HT-29 (cell line): ENCODE measurements at places on chromosomes 2 and 18.

GRCh38 chr18:5532066-5532465, 11.7 kb downstream of the EPB41L3 start:
- DNase-seq = no peak

- DNase-seq = no peak
Measured at GRCh38 chr2:122100346-122100745, 344.9 kb downstream of the TSN start.

DNA sequence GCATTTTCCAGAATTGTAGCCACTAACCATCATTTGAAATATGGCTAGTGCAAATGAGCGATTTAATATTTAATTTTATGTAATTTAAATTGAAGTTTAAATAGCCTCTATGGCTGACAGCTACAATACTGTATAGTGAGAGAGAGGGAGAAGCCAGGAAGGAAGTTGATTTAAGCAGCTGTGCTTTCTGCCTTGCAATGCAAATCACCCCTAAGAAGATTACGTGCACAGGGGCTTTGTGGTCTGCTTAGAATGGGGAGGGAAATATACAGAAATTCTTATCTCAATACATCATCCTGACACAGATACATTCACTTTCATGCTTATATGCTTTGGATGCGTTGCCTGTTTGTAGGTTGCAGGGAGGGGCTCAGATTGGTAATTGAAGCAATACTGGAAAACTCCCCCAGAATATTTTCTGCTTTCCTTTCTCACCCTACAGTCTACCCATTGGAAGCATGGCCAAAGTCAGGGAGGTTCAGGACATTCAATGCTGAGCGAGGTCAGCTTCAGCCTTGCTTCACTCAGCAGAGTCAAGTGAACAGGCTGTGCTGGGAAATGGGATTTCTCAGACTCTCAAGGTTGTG, 674.0 kb downstream of the CNTNAP5 start:
- no peak for DNase-seq

DNA sequence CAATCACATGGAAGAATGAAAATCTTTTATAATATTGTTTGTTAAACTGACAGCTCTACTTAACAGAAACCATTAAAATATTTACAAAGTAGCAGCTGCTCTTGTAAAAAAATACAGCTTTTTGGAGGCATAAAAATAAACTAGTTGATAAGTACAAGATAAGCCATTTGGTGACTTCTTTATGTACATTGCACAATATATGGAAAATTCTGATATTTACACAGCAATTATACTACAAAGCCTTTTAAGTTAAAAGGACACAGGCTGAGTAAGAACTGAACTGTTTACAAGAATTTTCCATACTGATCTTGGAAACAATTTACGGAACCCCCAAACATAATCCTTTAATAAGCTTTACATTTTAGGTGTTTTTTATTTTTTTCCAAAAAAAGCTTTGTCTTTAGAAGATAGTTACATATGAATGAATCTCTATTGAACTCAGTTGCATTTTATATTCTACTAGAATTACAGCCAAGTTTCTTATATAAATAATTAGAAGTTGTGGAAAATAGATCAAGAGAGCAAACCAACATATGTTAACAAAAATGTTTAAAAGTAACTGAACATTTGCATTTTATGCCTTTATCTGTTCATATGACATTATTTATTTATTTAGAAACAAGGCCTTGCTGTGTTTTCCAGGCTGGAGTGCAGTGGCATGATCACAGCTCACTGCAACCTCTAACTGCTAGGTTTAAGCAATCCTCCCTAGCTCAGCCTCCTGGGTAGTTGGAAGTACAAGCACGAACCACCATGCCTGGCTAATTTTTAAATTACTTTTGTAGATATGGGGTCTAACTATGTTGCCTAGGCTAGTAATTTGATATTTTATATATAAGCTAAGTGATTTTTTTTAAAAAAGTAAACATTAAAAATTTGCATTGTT, 142.5 kb downstream of the OTX1 start:
- DNase-seq = no peak

GRCh38 chr18:44392933-44393332, 287.8 kb upstream of the SETBP1 start:
- DNase-seq = no peak

DNA sequence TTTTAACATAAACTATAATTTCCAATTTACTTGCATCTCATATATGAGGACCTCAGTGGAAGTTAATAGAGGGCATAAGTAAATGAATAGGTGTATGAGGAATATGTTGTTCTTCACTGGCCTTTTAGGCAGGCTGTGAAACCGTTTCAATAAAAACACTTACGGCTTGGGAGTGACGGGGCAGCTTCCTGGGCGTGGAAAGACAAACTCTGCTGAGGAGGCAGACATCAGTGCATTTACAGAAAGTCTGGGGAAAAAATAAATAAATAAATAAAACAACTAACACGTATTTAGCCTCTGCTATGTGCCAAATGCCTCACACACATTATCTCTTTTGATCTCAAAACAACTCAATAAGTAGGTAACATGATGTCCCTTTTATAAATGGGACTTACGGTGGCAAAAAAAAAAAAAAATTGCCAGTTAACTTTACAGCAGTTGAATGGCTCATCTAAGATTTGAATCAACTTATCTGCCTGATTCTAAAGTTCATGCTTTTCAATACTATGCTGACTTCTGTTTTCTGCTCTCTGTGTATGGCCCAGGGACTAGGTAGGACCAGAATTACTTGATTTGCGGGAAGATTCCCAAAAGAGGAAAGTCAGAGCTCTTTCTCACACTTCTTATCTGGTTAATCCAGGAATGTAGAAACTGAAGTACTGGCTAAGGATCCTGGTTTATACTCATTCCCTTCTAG, 77.5 kb upstream of the LRATD1 start:
- DNase-seq = no peak

DNA sequence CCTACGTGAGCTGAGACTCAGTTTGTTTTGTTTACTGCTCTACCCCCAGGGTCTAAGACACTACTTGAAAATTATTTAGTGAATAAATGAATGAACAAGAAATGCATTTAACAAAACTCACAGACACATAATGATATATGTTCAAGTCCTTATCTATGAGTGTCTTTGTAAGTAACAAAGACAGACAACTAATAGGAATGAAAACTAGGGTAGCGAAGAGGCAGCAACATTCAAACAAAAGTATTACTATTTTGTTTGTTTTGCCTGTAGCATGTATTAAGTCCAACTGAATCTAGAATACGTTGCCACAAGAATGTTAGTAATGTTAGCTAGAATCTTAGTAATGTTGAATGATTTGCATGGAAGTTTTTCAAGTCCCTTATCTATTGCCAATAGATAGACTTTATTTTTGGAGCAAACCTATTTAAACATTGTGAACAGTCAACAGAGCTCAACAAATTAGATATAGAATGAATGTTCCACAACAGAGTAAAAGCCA, 144.8 kb upstream of the VWC2L start:
- no peak for DNase-seq

GRCh38 chr2:237156857-237157779, 71.4 kb downstream of the COPS8 start:
- no peak for DNase-seq

DNA sequence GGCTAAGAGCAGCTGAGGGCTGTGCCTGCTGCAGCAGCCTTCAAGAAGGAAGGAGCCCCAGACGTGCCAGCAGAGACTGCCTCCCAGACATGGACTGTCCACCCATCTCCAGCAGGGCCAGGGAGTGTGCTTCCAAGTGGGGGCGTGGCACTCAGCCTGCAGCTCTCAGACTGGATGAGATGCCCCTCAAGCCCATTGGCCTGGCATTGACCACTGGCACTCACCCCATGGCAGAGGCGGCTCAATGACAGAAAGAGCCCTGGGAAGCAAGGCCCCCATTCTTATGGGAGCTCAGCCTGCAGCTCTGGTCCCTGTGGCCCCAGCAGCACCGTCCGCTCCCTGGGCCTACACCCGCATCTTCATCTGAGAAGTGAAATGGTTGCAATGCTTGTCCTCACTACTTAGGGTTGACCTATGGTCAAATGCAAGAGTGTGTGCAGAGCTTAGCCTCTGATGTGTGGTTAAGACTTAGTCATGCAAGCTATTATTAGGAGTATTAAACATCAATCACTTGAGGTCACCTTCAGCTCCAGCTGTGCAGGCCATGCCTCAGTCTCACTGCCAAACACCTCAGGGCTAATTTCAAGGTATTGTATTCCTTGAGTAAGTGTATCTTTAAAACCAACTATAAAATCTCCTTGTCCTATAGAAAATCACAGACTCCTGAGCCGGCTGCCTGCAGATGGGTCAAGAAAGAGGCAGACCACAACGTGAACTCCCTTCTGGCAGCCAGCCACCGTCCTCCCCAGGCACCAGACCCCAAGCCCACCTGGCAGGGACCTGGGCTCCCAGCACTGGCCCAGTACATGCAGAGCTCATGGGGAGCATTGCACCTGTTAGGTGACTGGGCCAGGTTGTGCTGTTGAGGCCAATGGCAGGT, 194.8 kb downstream of the NDUFA10 start:
- no peak for DNase-seq

DNA sequence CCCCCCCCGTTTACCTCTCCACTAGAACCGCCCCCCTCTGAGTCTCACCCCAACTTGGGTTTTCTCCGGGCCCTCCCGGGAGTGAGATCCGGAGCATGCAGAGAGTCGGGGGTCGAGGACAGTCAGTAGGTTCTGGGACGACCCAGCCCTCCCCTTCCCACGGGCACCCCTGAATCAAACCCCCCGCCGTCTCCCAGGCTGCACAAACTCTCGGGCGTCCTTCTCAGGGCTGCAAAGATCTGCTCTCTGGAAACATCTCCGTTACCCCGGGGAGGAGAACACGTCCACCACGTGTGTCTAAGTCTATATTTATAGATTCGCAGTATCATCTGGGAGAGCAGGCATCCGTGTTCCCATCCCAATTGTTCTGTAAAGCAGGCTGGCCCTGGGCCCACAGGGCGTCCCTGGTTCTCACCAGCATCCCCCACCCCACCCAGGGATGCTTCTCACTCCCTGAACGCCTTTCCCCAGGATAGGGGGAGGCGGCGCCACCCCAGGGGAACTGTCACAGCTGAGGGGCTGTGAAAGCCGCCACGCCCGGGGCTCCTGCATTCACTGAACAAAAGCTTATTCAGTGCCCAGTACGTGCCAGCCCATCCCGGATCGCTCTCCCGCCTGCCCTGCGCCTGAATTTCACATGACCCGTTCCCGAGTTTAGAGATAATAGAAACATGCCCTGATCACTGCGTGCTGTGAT, 765 bp upstream of the DIPK1C start:
- no peak for DNase-seq

GRCh38 chr2:230582851-230583283, 129.8 kb upstream of the CAB39 start:
- no peak for DNase-seq

GRCh38 chr2:9443526-9443925, 20.1 kb downstream of the CPSF3 start:
- no peak for DNase-seq

DNA sequence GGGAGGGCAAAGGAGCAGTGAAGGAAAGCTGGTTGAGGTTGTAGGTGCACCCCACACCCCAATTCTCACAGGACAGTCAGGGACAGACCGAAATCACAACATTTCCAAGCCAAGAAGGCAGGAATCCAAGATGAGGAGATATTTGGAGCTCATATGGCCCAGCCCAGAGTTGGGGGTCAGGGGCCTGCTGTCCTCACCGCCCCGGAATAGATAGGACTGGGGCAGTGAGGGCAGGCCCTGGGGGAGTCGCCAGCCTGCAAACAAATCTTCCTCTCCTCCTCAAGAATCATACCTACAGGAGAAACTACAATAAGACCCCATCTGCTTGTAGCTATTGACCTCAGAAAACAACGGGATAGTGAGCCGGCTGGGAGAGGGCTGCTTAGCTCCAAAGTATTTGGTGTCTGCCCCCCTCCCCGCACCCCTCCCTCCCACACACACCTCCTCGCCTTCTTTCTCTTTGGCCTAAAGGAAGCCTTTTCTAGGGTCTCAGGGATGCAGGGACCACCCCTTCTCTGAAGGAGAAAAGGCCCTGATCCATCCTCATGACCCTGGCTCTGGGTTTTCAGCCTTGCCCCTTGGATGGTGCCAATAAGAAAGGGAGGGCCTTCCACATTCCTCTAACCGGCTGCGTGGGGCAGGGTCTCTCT, 3.8 kb downstream of the EN1 start:
- no peak for DNase-seq

DNA sequence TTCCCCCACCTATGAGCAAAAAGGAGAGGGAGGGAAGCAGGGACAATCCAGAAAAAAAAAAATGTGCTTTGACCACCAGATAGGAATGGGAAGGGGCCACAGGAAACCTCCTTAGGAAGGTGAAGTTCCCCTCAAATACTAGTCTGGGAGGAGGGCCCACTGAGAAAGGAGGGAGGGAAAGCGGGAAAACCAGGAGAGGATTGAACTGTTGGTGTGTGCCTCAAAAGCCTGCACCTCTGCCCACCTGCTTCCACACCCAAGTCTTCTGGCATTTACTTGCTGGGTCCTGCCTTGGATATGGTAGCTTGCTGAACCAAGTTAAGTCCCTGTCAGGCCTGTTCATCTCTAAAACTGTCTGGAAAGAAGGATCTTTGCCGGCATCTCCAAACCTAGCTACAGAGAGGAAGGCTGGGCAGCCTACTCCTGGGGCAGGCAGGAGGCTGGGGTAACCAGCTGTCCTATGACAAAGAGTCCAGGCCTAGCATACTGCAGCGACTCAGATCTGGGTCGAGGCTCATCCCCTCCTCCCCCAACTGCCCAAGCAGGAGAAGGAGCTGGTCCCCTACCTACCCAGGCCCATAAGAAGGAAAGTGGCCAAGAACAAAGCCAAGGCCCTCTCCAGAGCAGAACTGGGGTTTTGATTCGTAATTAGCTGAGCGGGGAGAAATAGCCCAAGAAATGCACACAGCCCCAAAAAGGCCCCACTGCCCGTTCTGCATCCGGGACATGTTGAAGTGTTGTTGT, 3.0 kb downstream of the EN1 start:
- no peak for DNase-seq

- DNase-seq = no peak
Measured at GRCh38 chr18:10995550-10995949, 153.8 kb downstream of the PIEZO2 start.

DNA sequence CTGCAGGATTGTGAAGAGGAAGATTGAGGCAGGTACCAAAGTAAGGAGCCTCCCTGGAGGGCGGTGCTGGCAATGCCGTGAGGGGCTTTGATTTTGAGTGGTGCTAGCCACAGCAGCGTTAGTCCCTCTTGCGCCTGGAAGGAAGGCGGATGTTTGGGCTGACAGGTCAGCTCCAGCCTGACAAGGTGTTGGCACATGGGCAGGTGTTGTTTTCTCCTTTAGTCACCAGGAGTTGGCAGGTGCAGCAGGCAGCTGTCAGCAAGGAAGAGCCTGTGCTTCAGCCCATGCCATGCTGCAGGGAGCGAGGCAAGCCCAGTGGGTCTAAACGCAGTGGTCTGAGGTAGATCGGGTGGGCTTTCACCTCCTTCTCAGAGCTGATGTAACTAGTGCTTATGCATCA, 8.5 kb downstream of the SEC11C start:
- no peak for DNase-seq

- DNase-seq = peak; percentile 31
Measured at GRCh38 chr2:24830351-24830750, 37.1 kb downstream of the CENPO start.
